HT1080 (cell line): ENCODE measurements at places on chromosomes 13 and 19. TPM values are rescaled to one million over a fixed set of nuclear protein-coding genes. Genes with fewer than 3 reads are reported as not detected.

The TCF3 gene
- 97.9 and 128 TPM in 2 replicates for total RNA-seq

DNA sequence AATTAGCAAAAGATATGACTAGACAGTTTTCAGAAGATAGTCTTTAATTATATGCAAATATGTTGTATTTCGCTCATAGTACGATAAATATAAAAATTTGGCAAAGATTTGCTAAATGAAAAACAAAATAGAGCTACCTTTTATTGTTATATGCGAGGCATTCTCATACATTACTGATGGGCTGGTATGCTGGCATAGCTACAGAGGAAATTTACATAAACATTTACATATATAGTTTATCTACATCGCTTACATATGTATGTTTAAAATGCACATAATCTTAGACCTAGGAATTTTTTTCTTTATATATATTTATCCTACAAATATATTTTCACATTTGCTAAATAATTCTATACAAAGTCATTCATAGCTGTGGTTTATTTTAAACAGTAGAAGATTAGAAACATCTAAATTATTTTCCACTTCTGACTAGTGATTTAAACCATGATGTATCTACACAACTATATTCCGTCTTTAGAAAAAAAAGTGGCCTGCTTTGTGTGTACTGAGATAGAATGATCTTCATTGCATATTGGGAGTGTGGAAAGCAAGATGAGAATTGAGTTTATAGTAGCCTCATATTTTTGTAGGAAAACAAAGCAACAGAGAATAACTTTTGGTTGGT is 1345.0 kb upstream of the SLC10A2 start:
- no peak for DNase-seq

The MAP2K7 gene
- 16.9 and 22.0 TPM in 2 replicates for total RNA-seq

The ZNF93 gene
- total RNA-seq: 0.05 and 0.10 TPM in 2 replicates

The MYO9B gene
- total RNA-seq: 29.3 and 30.8 TPM in 2 replicates

The FSD1 gene
- 9.7 and 10.0 TPM in 2 replicates for total RNA-seq

DNA sequence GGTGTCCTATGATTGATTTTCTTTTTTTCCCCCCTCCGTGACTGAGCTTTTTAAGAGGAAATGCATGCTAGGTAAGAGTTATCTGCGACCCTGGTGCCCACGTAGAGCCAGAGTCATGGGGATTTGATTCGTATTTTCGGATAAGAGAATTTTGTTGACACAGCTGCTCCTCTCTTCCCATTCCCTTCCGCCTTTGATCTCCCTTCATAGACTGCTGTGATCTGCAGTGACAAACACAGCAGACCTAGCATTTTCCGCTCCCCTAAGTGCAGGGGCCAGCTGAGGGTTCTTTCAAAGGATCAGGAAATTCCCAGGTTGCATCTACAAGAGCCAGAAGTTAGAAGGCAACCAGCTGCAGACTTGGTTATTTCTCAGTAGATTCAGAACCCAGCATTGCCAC is 70.5 kb downstream of the ZNF568 start:
- no peak for DNase-seq

The PRTN3 gene
- total RNA-seq: not detected in 2 replicates

DNA sequence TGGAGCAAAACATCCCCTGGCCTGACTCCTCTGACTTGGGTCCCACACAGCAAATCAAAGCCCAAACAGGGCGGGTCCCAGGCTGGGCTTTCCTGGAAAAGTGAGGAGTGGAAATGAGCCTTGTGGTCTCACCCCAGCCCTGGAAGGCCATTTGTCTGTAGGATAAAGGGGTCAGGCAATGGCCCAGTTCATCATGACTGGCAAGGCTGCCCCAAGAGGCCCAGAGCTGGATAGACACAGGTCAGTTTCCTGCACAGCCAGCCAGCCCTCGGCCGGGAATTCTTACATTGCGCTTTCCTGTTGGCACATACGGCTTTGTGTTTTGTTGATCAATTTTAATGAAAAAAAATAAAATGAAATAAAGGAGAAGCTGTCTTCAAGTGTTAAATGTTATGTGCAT is 174.3 kb downstream of the TSHZ3 start:
- no peak for DNase-seq

- DNase-seq: no peak
These were observed 180.4 kb downstream of the ZNF536 start for GRCh38 chr19:30552593-30552992.

The SRRM5 gene
- total RNA-seq: 0.03 TPM in 1 of 2 replicates, not detected in the other

The COMP gene
- not detected in 2 replicates for total RNA-seq

- no peak for DNase-seq
These were observed 116.7 kb downstream of the KLF12 start for GRCh38 chr13:74017301-74018061.

DNA sequence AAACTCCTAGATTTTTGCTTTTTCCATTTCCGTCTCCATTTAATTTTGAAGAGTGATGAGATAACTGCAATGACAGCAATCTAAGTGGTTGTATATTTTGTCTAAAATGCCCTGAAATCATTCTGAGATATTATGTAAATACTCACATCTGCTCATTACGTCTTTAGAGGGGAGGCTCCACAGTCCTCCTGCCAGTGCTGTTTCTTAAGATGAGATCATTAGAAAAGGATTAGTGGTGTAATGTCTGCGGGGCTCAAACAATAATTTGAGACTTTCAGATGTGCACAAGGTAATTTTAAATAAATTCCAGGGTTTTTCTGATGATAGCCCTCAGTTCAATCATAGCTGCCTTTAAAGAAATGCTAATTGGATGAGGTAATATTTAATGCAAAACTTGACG is 437.9 kb downstream of the FOXO1 start:
- no peak for DNase-seq
